Stimulated activated CD4-positive, alpha-beta T cell treated with anti-CD3 and anti-CD28 coated beads, Interleukin-2, amount 100 ng/mL, for 48 hours (primary cell): ENCODE measurements at places on chromosomes 1 and 21.
A peak's percentile ranks its signal among the peaks of the same experiment; 100 is the strongest.

DNA sequence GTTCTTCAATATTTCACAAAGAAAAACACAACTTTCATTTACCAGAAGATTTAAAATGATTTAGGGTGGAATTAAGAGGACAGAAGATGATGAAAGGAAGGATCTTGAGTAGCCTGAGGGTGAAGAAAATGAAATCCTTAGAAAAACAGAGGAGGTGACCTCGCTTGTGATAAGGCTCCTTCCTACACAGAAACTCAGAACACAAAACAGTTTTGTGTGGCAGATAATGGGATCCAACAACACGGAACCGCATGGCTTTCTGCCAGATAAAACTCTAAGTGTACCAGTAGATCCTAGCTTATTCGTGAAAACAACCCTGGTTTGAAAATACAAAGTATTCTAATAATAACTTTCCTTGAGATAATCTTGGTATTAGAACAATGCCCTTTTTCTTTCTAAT, 74.0 kb upstream of the EXO1 start:
- DNase-seq, result no peak

DNA sequence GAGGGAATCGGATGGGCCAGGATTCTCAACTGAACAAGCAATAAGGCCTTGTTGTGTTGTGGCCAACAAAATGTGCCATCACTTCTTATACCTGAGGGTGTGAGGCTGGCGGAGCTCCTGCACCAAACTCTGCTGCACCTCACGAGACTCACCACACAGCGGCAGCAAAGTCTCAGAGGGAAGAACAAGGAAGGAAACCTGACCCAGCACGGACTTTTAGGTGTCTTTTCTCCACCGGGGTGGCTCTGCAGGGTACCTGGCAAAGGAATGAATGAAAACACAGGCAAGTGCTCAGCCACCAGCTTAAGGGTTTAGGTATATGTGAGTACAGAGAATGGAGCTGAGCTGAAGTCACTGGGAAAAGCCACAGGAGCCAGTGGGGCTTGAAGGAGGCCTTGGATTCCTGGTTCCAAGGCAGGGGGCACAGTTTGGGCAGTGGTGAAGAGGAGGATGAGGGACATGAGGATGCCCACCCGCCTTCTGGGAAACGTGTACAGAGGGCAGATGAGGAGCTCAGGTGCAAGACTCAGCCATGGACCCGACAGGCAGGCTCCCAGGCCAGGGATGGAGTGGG, 31.1 kb upstream of the HSD3B1 start:
- DNase-seq, result peak; percentile 7

DNA sequence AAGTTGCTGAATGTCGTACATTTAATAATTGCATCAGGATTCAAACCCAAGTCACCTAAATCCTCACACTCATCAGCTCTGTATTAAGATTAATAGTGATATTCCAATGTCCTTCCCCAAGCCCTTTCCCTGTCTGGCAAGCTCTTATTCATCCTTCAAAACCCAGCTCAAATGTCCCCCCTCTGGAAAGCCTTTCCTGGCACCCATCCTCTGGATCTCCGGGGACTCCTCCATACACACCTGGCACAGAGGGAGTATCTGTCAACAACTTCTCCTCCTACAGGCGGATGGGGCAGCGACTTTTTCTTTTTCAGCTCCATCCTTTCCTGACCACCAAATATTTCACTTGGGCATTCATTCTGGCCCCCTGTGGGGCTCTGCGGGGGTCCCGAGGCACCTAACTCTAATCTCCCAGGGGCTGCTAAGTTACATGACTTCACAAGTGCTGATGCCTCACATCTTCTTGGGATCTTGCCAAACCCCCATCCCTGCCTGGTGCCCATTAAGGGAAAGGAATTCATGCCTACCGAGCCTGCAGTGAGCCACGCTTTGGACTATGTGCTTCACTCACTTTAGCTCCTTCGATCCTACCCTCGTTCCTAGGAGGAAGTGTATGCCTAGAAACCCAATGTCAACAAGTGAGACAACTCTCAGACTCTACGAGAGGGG, 15.2 kb downstream of the TINAGL1 start:
- DNase-seq, result no peak

- no peak for DNase-seq
Observed at GRCh38 chr1:147771226-147772125, 11.1 kb upstream of the GJA5 start.

GRCh38 chr1:30768830-30769718, 11.5 kb upstream of the LAPTM5 start:
- no peak for DNase-seq

GRCh38 chr21:42395905-42396651, at the start of gene TMPRSS3:
TMPRSS3 (minus strand) TSS chr21:42396052; CDS start chr21:42395417, 635 bp downstream.
- no peak for DNase-seq

DNA sequence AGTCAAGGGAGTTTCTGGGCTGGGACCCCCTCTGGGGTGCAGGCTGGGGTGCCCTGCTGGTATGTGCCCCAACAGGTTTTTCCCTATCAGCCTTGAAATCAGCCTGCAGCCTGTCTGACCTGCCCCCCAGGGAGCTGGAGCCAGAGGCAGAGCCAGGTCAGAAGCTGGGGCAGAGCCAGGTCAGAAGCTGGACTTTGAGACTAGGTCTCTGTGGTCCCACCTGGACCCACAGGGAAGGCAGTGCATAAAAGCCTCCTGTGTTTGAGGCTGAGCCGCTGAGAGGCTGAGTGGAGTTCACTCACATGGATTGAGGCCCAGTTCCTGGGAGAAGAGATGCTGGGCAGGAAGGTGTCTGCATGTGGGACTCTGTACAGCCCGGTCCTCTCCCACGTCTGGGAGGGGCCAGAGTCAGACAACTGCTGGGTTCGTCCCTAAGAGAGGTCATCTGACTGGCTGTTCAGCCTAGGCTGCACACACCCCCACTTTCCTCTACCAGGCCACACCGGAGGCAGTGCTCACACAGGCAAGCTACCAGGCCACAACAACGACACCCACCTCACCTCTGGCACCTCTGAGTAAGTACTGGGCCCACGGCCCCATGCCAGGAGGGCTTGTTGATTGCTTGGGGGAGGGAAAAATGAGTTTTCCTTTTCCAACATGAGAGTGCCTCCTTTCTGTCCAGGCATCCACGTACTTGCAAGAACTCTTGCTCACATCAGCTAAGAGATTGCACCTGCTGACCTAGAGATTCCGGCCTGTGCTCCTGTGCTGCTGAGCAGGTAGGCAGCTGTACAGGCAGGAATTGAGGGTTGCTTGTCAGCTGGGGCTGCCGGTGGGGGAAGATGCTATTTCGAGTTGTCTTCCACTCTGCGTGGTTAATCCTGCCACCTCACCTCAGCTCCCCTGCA, at the start of gene ANXA9:
Gene ANXA9, plus strand, starts transcription at position 488 of the 908 bp plus-strand sequence. CDS start 814 bp downstream, outside the sequence.
- no peak for DNase-seq

DNA sequence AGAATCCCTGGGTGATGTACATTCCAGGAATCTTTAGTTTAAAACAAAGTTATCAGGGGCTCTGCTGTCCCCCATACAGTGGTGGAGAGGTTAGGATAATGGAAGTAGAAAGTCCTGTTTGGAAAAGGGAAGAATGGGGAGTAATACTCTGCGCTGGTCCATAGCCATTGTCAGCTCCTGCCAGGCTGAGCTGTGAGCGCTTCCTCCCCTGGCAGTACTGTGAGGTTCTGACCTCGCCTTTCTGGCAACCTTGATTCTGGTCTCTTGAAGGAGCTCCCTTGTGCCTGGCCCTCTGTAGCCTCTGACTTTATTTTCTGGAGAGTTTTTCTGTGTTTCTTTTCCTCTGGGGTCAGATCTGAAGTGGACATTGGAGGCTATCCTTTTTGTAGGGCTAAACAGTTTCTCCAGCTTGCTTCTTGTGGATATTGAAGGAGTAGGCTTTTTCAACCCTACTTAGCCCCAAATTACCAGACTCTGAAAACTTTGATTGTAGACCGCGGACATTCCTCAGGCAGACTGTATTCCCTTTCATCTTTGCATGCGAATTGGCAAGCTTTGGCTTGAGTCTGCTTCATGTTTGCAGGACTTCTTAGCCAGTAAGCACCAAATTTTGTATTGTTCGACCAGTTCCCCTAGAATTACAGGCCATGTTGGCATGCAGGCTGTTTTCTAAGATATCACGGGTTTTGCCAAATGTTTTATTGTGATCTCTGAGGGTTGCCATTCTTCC, 13.8 kb downstream of the UBE4B start:
- DNase-seq, result no peak

GRCh38 chr21:35441868-35442582, 392.9 kb upstream of the RUNX1 start:
- DNase-seq, result no peak

- no peak for DNase-seq
Observed at GRCh38 chr1:166330096-166330495, 163.3 kb upstream of the FAM78B start.

GRCh38 chr1:96922181-96922580, 200.6 kb downstream of the PTBP2 start:
- DNase-seq, result no peak

- no peak for DNase-seq
Observed at GRCh38 chr1:154879038-154879421, 8.9 kb upstream of the KCNN3 start.

GRCh38 chr1:2435091-2435490, 22.7 kb upstream of the PEX10 start:
- no peak for DNase-seq

DNA sequence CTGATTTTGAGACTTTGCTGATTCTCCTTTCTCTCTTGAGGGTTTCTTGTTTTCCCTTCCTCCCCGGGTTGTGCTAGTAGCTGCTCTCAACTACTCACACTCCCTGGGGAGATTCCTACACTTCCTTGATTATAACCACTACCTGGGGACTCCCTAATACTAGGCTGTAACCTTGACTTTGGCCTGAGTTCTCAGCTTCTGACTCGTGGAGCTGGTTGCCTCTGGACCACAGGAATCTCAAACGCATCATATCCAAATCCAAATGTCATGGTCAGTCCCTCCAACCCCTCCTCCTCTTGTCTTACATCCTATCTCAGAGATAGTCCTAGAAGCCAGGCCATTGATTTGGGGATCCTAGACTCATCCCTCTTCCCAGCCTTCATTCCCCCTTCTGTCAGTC, 12.0 kb downstream of the MOV10 start:
- DNase-seq, result no peak

- DNase-seq, result no peak
Observed at GRCh38 chr1:241507189-241507863, 12.2 kb downstream of the FH start.

GRCh38 chr1:119771770-119772169, 3.1 kb upstream of the HMGCS2 start:
- no peak for DNase-seq

DNA sequence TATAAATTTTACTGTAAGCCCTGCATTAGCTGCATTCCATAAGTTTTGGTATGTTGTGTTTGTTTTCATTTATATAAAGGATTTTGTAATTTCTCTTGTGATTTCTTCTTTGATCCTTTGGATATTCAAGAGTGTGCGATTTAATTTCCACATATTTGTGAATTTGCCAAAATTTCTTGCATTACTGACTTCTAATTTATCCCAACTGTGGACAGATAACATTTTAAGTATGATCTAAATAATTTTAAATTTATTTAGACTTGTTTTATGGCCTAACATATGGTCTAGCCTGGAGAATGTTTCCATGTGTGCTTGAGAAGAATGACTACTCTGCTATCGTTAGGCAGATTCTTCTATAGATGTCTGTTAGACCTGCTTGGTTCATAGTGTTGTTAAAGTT, 23.2 kb downstream of the RPE65 start:
- no peak for DNase-seq
